Activated T-cell treated with anti-CD3 and anti-CD28 coated beads, Interleukin-2, amount 50 U/mL, for 4 hours (primary cell): ENCODE measurements at places on chromosomes 2 and 18.

DNA sequence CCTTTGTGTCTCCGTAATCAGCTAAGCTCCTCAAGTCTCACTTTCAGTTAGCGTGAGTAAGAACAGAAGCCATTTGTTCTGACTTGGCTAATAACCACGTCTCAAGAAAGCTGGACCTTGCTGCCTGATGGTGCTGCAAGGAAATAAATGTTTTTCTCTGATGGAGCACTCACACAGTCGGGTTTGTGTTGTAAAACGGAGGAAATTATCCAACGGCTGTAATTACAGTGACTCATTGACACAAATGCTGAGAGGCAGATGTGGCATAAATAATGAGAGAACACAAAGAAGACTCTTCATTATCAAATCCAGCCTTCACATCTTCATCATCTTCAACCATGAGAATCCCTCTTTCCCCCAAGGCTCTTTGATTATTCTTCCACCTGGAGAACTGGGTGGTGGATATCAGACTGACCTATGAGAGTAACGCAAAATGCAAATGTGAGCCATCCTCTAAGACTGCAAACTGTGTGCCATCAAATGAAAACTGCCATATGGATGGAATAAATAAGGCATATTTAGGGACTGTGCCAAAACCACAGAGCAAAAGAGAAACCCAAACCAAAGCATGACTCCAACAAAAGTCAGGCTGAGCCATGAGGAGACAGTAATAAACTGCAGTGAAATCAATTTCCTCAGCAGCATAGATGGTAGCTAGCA is 252.6 kb downstream of the RND3 start:
- DNase-seq, result no peak

GRCh38 chr2:14422426-14422825 is 210.1 kb upstream of the LRATD1 start:
- no peak for DNase-seq

DNA sequence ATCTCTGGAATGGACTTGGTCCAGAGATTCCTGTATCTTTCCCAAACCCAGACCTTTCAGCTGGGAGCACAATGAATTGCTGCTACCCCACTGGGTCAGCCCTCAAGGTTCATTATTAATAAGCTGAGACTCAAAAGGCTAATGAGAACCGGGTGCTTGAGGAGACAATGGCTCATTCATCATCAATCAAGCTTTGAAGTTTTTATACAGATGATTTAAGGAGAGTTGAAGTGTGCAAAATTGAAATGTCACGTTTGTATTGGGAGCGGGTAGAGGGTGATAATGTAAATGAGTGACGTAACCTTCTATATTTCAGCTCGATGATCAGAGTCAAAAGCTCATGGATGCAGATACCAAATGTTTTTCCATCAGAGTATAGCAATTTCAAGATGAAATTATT is 744.9 kb downstream of the ERBB4 start:
- DNase-seq, result no peak

GRCh38 chr2:174682007-174682577 is 82.2 kb downstream of the CHRNA1 start:
- DNase-seq, result peak; percentile 26

DNA sequence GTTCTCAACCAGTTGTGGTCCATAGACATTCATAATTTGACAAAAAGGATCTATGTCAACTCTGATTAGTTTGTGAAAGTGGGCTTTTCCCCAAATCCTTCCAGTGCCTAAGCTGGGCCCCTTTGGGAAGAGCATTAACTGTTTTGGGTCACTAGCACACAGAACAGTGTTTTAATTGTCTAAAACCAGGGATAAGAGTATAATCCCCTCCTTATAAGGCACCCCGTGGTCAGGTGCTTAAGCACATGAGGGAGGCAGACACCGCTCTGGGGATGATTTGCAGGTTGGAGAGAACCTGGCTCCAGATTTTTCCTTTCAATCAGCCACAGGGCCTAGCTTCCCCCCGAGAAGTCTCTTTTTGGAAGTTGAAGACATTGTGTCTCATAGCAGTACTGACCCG is 53.6 kb upstream of the RFX8 start:
- no peak for DNase-seq

- no peak for DNase-seq
These were observed 381.2 kb downstream of the LPIN1 start for GRCh38 chr2:12127638-12128037.

- DNase-seq, result no peak
These were observed 95.5 kb upstream of the STK17B start for GRCh38 chr2:196266855-196267254.

GRCh38 chr2:108485253-108485652 is 36.2 kb downstream of the GCC2 start:
- no peak for DNase-seq

GRCh38 chr2:11160256-11160655 is 5.0 kb downstream of the SLC66A3 start:
- no peak for DNase-seq

GRCh38 chr2:151410485-151410834 is 758 bp downstream of the RIF1 start:
- peak; percentile 36 for DNase-seq

- no peak for DNase-seq
These were observed 277.5 kb downstream of the SPAG16 start for GRCh38 chr2:213561759-213562158.

DNA sequence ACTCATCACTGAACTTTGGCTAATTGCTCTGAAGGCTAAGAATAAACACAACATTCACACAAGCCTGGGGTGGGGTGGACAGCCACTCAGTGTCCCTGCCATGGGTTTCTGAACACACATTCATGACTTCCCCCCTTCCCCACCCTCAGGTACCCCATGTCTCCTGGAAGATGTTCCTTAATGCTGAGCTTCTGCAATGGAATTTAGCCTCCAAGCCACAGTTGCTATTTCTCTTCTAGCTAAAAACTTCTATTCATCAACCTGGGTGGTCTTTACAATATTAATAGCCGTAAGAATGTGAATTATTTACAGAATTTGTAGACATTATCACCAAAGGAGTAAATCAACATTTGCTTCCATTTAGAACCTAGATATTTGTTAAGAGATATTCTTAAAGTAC is 175.1 kb downstream of the ACKR3 start:
- no peak for DNase-seq

- DNase-seq, result no peak
These were observed 125.6 kb upstream of the CELF4 start for GRCh38 chr18:37691162-37691561.

DNA sequence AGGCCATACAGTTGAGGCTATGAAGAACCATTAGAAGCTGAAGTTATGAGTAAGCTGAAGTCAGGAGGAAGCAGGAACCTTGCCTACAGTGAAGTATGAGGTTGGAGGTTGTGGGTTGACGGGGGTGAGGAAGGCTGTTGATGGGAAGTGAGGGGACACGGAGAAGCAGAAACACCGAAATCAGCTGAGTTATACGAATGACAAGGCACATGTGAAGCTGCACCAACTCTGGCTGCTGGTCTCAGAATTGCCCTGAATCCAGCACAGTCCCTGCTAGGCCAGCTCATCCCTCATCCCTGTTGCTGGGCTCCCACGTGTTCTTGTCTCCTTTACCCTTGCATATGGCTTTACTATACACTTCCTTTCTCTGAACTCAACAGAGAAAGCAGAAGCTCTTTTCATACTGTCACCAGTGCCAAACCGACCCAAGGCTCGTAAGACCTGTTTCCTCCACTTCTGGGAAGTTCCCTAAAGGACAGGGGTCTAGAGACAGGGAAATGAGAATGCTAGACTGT is 9.2 kb upstream of the TMEM247 start:
- DNase-seq, result no peak

DNA sequence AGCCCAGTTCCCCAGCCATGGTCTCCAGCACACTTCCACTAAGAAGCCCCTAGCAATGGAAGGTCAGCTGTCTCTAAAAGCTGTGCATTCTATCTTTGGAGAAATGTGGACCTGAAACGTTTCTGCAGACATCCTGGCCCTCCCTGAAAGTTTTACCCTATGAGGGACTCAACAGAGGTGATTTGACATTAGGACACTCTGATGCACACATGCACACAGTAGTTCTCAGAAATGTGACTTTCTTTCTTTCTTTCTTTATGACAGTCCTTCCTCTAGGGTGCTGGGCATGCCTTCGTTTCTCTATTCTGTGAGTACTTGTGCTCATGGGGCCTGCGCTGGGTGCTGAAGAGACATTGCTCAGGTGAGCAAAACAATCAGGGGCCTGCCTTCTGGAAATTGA is 857.3 kb downstream of the RNF144A start:
- DNase-seq, result no peak

DNA sequence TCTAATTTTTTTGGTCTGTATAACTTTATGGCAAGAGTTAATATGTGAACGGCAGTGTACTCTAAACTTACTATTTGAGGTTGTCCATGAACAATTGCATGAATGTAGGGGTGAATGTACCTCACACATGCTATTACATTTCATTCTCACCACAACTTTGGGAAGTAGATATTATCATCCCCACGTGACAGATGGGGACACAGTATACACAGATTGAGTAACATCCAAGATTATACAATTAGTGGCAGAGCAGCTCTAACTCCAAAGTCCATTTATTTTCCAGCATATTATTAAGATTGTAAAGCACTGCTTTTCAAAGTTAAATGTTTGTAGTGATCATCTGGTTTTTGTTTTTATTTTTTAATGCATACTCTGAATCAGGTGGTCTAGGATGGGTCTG is 622.1 kb upstream of the ZEB2 start:
- no peak for DNase-seq

- no peak for DNase-seq
These were observed 36.0 kb upstream of the EVA1A start for GRCh38 chr2:75596784-75597183.

DNA sequence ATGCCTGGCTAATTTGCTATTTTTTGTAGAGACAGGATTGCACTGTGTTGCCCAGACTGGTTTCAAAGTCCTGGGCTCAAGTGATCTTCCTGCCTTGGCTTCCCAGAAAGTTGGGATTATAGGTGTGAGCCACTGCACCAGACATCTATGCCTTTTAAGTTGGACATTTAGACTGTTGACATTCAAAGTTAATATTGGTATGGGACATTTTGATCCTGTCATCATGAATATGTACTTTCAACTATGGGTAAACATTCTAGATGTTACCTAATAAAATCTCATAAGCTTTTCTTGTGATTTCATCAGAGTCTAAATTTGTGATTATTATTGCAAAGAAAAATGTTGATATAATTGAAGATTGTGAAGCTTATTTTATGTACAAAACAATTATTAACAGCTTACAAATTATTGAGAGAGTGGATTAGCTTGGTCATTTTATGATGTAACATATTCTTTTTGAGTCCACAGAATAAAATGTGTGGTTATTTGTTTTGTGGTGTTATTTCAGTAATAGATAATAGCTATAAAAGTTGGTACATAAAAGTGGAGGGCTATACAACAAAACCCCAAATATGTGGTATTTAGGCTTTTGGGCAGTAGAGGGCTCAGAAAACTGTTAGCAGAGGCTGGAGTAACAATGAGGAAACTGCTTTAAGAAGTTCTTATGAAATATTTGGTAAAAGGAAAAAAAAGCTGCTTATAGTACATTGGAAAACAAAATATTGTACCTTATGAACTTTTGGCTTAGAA is 41.4 kb downstream of the STARD6 start:
- DNase-seq, result no peak

DNA sequence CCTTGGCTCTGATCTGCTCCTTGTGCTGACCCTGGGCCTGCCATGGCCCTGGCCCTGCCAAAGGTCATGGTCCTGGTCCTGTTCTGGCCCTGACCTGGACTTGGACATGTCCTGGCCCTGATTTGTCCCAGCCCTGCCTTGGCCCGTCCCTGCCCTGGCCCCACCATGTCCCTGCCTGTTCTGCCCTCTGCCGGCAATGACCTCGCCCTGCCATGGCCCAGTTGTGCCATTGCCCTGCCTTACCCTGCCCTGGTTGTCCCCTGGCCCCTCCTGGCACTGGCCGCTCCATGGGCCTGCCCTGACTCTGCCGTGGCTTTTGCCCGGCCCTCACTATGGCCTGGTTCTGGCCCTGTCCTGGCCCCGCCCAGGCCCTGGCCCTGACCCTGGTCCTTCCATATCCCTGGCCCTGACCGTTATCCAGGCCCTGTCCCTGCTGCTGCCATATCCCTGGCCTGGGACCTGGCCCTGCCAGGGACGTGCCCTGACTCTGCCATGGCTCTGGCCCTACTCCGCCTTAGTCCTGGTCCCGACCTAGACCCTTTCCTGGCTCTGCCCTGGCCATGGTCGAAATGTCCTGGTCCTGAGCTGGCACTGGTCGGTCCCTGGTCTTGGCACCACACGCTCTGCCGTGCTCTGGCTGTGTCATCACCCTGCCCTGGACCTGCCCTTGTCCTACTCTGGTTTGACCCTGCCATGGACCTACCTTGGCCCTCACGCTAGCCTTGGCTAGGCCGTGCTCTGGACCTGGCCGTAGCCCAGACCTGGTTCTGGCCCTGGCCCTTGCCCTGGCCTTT is 6.8 kb upstream of the ANKRD62 start:
- DNase-seq, result no peak

- DNase-seq, result no peak
These were observed 7.2 kb upstream of the NEU4 start for GRCh38 chr2:241801611-241802420.

GRCh38 chr2:220432645-220433044 is 805.2 kb downstream of the SLC4A3 start:
- DNase-seq, result no peak

DNA sequence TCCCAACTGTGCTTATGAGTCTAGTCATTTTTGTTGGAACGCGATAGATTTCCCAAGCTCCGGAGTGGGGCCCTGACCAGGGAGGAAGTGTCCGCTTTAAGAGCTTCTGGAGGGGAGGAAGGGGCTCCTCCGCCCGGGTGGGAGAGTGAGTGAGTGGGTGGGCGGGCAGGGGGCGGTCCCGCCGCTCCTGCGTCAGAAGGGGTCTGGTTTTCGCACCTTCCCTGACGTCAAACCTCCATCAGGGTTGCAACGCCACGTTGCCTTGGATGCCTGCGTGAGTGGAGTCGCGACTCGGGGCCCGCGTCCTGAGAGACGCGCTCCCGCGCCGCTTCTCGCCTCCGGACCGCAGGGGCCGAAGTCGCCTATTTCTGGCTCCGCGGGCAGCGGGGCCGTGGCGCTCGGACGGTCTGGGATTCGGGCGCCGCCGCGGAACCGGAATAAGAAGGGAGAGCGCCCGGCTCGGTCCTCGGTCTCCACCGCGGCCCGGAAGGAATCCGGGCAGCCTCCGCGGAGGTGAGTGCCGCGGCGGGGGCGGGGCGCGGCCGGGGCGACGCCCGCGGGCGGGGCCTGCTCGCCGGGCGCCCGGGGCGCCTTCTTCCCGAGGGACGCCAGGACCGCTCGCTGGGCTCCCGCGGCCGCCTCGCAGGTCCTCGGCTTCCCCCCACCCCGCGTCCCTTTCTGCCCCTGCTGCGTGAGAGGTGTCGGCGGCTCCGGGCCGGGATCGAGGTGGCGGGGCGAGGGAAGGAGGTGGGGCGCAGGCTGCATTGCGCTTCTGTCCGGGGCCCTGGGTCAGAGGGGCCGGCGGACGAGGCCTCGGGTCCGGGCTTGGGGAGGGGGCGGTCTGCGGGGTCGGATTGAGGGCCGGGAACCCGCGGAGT is at the start of gene ZDBF2:
Gene ZDBF2, plus strand, starts transcription at position 230 of the 878 bp plus-strand sequence. CDS start 7,187 bp downstream, outside the sequence.
- DNase-seq, result peak; percentile 38

- DNase-seq, result no peak
These were observed 3.0 kb downstream of the MSH6 start for GRCh38 chr2:47785986-47786385.

- no peak for DNase-seq
These were observed 853.9 kb downstream of the NRXN1 start for GRCh38 chr2:50178050-50178449.

- DNase-seq, result no peak
These were observed 69.8 kb upstream of the CDKL4 start for GRCh38 chr2:39313575-39313974.

GRCh38 chr2:69741229-69741574 is 732 bp upstream of the ANXA4 start:
- DNase-seq, result peak; percentile 7

- no peak for DNase-seq
These were observed 18.5 kb downstream of the ACKR3 start for GRCh38 chr2:236587861-236588815.

- DNase-seq, result no peak
These were observed 43.6 kb upstream of the SLC14A2 start for GRCh38 chr18:45571714-45572113.
